ENCODE measurements at places on chromosomes 4 and X. TPM values are rescaled to one million over a fixed set of nuclear protein-coding genes. Genes with fewer than 3 reads are reported as not detected.

Gene CT47B1
- not detected for total RNA-seq

Gene TAB3
- total RNA-seq = 13.4 TPM

Gene ALB
- total RNA-seq = 872 TPM

Gene KCND1
- total RNA-seq = 1.7 TPM

Gene ERCC6L
- 0.13 TPM for total RNA-seq

DNA sequence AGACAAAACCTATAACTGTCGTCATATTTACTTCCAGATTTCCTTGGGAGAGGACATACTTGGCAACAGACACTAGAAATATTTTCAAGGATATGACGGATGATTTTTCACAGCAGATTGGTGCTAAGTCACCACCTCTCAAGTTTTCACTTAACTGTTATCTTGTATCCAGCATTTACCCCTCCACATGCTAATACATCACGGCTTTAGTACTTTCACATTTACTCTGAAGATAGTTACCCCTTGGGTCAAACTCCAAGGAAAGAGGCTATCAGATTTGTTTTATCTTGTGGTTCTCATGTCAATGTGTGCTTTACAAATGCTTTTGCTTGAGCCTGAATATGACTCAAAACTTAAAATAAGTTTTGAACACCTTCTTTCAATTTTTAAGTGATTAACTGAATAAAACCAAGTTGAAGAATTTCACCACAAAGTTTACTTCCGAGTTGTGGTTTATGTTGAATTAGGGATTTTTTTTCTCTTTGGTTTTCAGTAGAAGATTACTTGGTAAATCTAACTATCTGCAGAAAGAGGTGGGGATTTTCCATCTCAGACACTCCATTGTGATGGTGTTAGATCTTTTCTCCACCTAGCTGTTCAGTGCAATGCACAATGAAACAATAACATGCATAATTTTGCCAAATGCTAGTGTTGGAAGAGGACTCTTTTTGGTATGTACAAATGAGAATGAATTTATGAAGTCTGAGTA lies 75.4 kb upstream of the FAT1 start:
- no peak for DNase-seq
- H3K27me3 ChIP-seq = no peaks in the 10 kb centered on the region
- H3K36me3 ChIP-seq = no peaks in the 10 kb centered on the region
- no peak overlapping the region for H3K27ac ChIP-seq

- no peak overlapping the region for H3K27ac ChIP-seq
- no peak overlapping the region for H3K4me3 ChIP-seq
- DNase-seq = no peak
Measured at GRCh38 chrX:16240231-16240905, 73.1 kb downstream of the MAGEB17 start.

- no peak overlapping the region for H3K27ac ChIP-seq
- no peaks in the 10 kb centered on the region for H3K36me3 ChIP-seq
- no peak overlapping the region for H3K4me3 ChIP-seq
Measured at GRCh38 chr4:6180841-6181631, 19.3 kb downstream of the JAKMIP1 start.

DNA sequence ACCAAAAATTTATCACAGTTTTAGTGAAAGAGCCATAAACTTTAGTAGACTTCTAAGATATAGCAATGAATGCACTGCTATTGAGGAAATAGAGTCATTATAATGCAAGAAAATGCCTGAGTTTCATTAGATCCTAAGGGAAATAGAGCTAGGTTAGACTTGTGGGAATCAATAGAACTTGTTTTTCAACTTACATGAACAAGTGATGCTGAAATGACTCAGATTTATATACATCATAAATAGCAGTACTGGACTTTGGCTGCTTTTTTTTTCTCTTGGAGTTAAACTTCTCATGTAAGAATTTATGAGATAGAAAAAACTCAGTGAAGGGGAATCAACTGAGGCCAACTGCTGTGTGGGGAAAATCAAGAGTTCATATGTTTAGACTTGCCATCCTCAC lies 216.5 kb upstream of the AADAT start:
- no peaks in the 10 kb centered on the region for H3K27me3 ChIP-seq
- no peak overlapping the region for H3K27ac ChIP-seq
- no peak for DNase-seq
